ENCODE measurements at places on chromosomes 4 and X.

DNA sequence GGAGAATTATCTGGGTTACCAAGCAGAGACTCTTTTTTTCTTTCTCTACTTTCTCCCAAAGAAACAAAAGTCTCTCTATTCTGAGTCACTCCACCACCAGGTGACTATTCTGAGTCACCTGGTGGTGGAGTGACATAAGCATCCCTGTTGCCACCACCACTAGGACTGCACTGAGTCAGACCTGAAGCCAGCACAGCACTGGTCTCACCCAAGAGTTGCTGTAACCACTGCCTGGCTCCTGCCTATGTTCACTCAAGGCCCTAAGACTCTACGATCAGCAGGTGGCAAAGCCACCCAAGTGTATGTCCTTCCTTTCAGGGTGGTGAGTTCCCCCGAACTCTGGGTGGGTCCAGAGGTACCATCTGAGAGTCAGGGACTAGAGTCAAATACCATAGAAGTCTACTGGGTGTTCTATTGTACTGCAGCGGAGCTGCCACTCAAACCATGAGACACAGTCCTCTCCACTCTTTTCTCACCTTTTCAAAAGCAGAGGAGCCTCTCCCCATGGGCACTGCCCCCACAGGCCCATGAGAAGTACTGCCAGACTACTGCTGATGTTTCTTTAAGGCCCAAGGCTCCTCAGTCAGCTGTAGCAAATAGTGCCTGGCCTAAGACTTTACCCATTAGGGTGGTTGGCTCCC lies 209.6 kb upstream of the IRS4 start:
- DNase-seq = no peak

- peak; percentile 63 for DNase-seq
Measured at GRCh38 chrX:49165901-49166881, 3.6 kb downstream of the MAGIX start.

DNA sequence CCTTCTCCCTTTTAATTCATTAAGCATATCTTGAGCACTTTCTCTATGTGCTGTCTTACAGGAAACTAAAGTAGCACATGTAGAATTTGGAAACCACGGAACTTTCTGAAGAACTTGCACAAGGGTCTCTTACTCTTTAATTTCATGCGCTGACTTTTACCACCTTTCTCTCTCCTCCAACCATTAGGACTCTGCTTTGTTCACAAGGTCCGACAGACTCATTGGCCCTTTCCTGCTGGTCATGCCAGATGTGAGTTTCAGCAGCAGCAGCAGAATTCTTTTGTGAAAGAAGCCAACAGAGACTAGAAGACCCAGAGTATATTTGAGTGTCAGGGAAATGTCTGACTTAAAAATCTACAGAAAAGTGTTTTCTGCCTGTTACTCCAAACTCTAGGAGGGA lies 207.1 kb downstream of the GUCY2F start:
- DNase-seq = no peak

GRCh38 chr4:155875878-155876277 lies 9.8 kb upstream of the ASIC5 start:
- DNase-seq = no peak

GRCh38 chr4:167989815-167990214 lies 102.5 kb upstream of the ANXA10 start:
- DNase-seq = no peak

- DNase-seq = no peak
Measured at GRCh38 chr4:156132196-156132595, 178.5 kb upstream of the CTSO start.

- no peak for DNase-seq
Measured at GRCh38 chrX:80648023-80648422, 161.7 kb downstream of the BRWD3 start.

DNA sequence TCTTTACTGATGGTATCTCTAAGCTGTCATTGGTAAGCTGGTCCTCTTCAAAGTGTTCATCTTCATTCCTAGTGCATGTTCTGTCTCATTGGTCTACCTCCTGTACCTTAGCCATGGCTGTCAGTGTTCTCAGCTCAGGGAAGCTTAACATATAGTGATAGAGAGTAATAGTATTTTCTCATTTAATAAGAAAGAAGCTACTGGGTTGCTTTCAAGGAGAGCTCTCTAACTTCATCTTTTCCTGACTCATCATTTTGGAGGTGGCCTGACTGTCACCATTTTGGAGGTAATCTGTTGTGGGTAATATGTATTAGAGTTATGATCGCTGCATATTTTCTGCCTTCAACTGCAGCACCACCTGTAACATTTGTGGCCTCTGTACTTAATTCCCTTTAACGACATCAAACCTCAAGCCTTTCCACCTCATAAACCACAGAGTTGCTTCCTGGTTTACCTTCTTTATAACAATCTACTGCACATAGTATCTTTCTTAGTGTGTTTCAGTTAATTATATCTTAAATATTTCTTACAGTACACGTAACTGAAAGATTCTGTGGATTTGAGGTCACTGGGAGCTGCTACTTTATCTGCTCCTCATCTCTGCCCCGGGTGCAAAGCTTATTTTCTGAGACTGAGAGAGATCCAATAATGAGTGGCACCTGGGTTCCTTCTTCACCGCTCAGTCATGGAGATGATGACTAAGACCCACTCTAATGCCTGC lies 474.0 kb upstream of the TECRL start:
- DNase-seq = no peak

- peak; percentile 54 for DNase-seq
Measured at GRCh38 chr4:2281575-2282343, 19.9 kb upstream of the MXD4 start.

DNA sequence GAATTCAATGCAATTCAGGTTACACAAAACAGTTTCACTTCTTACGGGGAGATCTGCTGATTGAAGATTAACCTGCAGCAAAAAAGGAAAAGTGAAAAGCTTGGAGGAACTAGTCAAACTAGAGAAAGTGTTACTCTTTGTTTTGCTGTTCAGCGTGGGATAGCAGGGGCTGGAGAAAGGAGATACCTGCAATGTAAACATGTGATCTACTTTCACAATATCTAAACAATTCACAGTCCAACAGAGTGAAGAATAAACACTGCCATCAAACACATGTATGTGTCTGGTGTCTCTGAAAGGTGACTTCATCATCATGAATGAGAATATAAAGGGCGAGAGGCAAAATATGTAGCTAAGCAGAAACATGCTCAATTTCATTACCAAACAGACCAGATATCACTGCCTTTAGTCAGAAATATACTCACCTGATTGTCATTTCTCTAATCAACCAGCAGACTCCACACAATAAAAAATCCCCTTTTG lies 26.4 kb downstream of the NIPAL1 start:
- no peak for DNase-seq

GRCh38 chr4:136823020-136823419 lies 709.3 kb downstream of the PCDH18 start:
- no peak for DNase-seq

DNA sequence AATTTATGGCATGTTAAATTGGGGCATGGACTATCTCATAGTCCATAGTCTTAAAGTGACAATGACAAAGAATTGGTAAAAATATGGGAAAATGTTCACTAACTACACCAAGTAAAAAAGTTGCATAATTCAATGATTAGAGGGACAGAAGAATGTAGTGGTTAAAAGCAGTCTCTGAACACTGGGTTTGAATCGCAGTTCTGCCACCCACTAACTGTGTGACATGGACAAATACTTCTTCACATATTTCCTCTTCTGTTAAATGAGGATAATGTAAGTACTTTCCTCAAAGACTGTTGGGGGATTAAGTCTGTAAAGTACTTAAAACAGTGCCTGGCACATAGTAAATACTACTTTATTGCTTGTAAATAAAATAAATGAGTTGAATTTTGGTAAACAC lies 15.3 kb downstream of the COQ2 start:
- no peak for DNase-seq
